ENCODE measurements at places on chromosomes 16 and 17. TPM values are rescaled to one million over a fixed set of nuclear protein-coding genes. Genes with fewer than 3 reads are reported as not detected.

DNA sequence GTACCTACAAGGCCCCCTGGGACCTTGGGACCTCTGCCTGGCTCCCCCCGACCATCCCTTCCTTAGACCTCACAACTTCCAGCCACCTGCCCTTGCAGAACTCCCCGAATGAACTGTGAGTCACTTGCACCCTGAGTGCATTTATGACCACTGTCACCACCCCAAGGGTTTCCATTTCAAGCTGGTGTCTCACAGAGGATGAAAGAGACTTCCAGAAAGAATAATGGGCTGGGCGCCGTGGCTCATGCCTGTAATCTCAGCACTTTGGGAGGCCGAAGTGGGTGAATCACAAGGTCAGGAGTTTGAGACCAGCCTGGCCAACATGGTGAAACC lies 124.5 kb upstream of the CIBAR2 start:
- no peak for DNase-seq

GRCh38 chr16:191831-192230 lies 11.6 kb downstream of the HBQ1 start:
- DNase-seq = no peak

DNA sequence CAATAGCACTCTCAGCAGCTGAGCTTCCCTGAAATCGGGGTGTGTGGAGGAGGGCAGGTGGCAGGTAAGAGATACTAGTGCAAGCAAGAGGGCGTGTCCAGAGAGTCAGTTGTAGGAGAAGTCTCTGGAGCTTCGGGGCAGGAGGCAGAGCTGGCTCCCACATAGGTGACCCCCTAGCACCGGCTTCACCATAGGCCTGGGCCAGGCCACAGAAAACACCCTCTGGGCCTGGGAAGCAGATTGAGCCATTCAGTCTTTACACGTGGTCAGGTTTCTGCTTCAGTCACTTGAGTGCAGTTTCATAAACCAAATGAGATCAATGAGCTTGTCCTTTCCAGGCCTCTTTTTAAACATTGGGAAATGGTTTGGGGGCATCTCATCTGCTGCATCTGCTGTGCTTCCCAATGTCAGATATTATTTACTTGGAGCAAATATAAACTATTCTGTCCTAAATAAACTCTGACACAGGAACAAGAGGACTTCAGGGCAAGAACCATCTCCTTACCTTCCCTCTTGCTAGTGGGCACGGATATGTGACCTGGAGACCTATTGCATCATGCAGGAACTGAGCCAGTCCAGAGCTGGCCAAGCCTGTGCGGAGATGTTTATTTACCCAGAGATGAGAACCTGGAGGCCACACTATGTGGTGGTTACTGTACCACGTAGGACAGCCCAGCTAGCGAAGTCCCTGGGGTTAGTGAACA lies 16.1 kb downstream of the CCR7 start:
- DNase-seq = peak; percentile 95

GRCh38 chr17:8339540-8339939 lies at the start of gene ODF4:
Gene ODF4, plus strand, starts transcription at chr17:8339840. Its CDS starts 212 bp downstream, at chr17:8340052.
- no peak for DNase-seq

DNA sequence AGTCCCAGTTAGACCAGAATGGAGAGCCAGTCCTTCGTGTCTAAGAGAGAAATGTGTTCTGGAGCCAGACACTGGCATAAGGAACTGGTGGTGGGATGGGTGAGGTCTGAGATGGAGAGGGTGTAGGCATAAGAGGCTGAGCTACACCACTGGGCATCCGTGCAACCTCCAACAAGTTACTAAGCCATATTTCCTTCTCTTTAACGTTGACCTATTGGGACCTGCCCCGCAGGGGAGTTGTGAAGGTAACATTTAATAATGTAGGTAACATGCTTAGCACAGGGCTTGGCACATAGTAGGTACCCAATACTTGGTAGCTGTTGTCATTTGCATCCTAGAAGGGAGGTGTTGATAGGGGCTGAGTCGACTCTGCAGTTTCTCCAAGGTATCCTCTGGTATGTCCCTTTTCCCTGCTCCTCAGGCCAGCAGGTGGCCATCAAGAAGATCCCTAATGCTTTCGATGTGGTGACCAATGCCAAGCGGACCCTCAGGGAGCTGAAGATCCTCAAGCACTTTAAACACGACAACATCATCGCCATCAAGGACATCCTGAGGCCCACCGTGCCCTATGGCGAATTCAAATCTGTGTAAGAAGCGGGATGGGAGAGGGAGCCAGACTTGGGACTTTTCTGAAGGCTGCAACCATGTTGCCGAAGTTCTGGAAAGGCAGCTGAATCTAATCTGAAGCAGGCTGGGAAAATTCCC lies 1.2 kb downstream of the MAPK7 start:
- no peak for DNase-seq

DNA sequence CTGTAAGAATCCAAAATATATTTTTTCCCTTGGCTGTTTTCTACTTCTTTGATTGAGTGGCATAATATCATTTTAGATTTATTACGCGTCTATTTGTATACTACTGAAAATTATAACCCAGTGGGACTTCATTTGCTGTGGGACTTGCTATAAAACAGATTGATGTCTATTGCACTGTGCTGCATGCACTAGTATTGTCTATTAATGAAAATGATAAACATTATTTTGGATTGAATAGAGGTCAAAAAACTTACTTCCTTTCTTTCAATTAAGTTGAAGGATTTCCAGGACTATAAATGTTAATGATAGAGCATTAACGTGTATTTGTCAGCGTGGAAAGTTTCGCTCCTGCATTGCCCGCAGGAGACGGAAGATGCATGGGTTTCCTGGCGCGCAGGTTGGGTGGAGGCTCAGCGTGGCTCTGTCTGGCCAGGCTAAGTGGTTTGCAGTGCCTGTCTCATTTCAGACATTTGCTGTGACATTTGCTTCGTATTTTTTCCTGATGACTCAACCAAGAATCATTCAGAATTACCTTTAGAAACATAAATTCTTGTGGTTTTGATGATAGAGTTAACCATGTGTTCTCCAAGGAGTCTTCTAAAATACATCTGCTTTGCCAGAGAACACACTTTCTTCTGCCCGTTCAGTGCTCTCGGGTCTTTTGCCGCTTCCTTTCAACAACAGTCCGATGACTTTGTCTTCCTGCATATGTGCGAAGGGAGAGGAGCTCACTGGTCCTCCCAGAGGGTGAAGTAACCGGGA lies 216.7 kb downstream of the RPTOR start:
- no peak for DNase-seq

DNA sequence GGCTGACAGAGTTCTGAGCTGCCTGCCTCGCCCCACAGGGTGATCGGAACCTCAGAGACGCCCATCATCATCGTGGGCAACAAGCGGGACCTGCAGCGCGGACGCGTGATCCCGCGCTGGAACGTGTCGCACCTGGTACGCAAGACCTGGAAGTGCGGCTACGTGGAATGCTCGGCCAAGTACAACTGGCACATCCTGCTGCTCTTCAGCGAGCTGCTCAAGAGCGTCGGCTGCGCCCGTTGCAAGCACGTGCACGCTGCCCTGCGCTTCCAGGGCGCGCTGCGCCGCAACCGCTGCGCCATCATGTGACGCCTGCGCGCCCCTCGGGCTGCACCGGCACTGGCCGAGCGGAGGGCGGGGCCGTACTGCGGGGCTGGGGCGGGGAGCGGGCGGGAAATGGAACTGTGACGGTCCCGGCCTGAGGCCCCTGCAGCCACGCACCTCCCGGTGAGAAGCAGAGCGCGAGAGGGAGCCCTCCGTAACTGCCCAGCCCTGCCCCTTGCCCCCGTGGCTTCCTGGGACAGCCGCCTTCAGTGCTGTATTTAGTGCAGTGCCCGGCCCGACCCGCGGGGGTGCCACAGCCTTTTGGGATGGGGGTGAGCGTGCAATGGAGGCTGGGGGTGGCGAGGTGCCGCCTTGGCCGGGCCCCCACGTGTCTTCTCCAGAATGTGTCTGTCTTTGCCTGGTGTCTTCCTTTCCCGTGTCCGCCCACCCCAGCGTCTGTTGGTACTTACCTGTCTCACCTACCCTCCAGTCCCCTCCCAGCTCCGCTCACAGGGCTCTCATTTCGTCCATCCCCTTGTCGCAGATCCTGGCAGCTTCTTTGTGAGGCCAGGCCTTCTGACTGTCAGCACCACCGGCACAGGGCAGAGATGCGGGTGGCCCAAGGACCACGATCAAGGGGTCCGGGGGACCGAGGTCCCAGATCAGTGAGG lies 9.8 kb downstream of the RASL10B start:
- no peak for DNase-seq

GRCh38 chr17:80393961-80394360 lies 21.0 kb upstream of the ENDOV start:
- no peak for DNase-seq

- no peak for DNase-seq
These were observed 193.4 kb upstream of the CDH11 start for GRCh38 chr16:65315081-65315780.

GRCh38 chr17:18117982-18118975 lies 9.7 kb downstream of the MYO15A start:
- DNase-seq = no peak

DNA sequence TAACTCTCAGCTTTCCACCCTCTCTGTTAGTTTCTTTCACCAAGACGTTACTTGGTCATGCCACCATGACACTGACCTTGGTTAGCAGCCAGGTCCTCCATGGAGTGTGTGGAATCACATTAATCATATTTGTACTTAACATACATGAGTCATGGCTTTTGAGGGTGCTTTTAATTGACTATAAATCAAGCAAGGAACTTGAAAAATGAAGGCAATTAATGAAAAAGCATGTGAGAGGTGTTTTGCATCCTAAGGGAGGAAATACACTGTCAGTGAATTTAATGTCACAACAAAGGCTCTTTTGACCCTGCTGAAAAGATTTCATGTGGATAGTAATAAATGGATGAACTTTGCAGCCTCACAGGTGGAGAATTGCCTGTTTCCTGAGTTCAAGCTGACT lies 240.7 kb downstream of the CDH13 start:
- DNase-seq = no peak

DNA sequence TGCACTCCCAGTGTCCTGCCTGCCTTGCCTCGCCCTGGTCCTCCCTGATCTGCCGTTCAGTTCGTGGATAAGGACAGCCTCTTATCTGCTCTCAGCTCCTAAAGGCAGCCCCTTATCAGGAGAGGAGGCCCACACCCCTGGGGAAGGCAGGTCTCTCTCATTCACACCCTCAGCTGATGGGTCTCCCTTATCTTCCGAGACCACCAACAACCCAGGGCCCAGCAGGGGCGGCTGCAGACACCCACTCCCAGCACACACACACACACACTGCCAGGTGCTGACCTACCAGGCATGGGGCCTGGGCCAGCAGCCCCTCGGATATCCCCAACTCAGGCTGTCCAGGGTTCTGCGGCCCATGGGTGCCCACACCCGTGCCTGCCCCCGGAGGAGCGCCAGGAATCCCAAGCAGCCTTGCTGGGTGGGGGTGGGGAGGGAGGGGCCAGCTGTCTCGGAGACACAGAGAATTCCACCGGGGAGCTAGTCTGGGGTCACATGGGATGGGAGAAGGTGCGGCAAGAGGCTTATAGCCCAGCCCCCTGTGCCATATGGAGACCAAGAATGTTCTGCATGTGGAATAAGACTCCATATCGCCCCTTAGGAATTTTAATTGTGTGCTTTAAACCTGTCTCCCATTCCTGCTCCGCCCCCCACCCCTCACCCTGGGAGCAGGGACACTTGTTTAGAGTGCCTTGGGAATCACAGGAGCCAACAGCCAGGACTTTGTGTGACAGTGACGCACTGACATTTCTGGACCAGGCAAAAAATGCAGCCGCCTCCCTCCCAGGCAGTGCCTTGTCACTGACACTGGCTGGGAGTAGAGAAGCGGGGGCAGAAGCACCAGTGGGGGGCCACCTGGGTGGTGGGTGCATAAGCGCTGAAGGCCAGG lies 41.9 kb upstream of the EMP2 start:
- no peak for DNase-seq

GRCh38 chr16:64184156-64184555 lies 937.7 kb downstream of the CDH11 start:
- no peak for DNase-seq

GRCh38 chr17:29642171-29642611 lies 19.5 kb upstream of the CORO6 start:
- no peak for DNase-seq

DNA sequence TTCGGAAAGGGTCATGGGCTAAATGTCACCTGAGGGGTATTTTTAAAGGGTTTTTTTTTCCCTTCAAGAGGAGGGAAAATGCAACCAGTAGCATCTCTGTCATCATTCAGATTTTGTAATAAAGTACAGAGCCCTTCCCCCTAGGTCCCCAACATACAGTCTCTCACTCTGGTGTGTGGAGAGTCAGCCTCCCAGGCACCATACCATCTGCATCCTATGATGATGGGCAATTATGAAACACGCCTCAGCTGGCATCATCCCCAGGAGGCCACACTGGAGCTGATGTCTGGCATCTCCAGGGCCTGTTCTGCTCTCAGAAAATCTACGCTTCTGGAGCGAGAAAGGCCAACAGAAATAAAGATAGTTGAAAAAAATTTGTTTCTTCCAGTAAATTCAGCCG lies 32.0 kb downstream of the TBX4 start:
- no peak for DNase-seq

GRCh38 chr17:13421581-13422130 lies 180.1 kb downstream of the HS3ST3A1 start:
- DNase-seq = peak; percentile 45

DNA sequence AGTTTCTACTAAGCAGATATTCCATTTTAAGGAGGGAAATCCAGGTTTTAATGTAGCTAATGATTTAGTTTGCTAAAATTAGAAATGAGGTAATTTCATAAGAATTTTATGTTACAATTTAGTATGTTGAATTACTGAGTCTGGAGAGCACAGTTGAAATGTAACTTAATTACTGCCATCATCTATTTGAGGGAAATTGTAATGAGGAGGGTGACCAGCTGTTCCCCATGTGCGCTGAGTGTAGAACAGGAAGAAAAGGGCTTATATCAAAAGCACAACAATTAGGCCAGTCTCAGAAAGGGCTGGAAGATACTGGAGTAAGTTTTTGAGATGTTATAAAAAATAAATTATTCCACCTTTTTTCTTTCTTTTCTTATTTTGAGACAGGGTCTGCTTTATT lies 735.1 kb upstream of the GOT2 start:
- no peak for DNase-seq

DNA sequence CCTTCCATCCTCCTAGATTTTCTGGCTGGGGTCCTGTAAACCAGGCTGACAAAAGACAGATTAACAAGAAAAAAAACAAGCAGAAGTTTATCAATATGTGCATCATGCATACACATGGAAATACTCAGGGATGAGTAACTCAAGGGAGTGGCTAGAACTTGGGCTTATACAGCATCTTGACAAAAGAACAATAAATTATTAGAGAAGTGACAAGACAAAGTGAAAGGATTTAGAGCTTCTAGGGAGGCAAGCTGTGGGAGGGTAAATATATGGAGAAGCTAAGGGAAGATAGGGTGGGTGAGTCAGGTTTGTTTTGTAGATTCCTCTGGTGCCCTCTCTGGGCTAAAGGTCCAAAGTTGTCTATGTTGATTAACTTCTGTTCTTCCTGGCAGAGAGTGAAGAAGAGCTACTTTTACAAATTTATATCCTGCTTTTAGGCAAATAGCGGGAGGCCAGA lies 48.0 kb upstream of the NDRG4 start:
- no peak for DNase-seq

GRCh38 chr17:45060797-45061605 lies at the start of gene NMT1:
Gene NMT1, plus strand, starts transcription at chr17:45061317. Its CDS starts 13 bp downstream, at chr17:45061330.
- DNase-seq = peak; percentile 100

The ITGA3 gene
- total RNA-seq = 45.7 TPM

The CSH1 gene
- not detected for total RNA-seq

The RCVRN gene
- not detected for total RNA-seq

The ZNF469 gene
- 1.2 TPM for total RNA-seq

The ETV4 gene
- total RNA-seq = 0.19 TPM

The SPATA22 gene
- total RNA-seq = not detected

The FBXO31 gene
- total RNA-seq = 173 TPM

The CARD14 gene
- total RNA-seq = 0.33 TPM

The ABCC12 gene
- not detected for total RNA-seq

The TMEM100 gene
- total RNA-seq = 9.4 TPM

The MYH3 gene
- total RNA-seq = 2.4 TPM

The KRT9 gene
- total RNA-seq = not detected

The PRKCB gene
- total RNA-seq = 5.8 TPM
